ENCODE measurements at places on chromosomes 16 and 17.

- DNase-seq, result peak; percentile 48
Observed at GRCh38 chr17:69593351-69593715, 178.8 kb downstream of the MAP2K6 start.

GRCh38 chr16:54879681-54880080, 51.0 kb upstream of the IRX5 start:
- no peak for DNase-seq

- no peak for DNase-seq
Observed at GRCh38 chr17:79220201-79220712, 145.6 kb downstream of the ENGASE start.

GRCh38 chr17:21463204-21463661, 87.1 kb downstream of the KCNJ12 start:
- DNase-seq, result no peak

DNA sequence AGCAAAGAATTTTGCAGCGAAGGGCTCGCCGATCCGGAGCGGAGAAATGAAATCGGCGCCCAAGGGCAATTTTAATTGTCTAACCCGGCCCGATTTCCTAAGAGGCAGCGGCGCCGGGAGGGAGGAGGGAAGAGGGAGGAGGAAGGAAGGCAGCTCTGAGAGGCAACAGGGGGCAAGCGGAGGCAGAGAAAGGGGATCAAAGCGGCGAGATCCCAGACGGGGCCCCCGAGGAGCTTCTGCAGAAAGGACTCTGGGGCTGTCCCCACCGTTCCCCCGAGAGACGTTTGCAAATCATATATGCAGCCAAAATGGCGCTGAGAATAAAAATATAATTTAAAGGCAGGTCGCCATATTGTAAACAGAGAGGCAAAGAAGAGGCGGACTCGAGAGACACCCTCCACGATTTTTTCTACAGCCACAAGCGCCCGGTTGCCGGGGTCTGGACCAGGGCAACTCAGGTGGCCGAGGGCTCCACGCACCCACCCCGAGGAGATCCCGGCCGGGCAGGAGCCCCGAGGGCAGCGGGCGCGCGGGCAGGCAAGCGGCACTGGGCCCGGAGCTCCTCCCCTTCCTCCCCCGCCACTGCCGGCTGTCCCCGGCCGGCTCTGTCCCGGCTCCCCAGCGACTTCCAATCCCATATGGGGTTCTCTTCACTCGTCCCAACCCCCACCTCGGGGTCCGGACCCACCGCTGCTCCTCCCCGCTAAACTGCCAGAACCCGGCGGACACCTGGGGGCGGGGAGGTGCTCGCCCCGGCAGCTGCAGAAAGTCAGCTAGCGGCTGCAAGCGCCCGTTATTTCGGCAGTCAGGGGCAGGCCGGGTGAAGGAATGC, 1.9 kb downstream of the PHF12 start:
- DNase-seq, result peak; percentile 51

- no peak for DNase-seq
Observed at GRCh38 chr16:4664538-4665418, 28.6 kb upstream of the NUDT16L1 start.

- DNase-seq, result no peak
Observed at GRCh38 chr17:9517396-9517795, 58.2 kb downstream of the STX8 start.

DNA sequence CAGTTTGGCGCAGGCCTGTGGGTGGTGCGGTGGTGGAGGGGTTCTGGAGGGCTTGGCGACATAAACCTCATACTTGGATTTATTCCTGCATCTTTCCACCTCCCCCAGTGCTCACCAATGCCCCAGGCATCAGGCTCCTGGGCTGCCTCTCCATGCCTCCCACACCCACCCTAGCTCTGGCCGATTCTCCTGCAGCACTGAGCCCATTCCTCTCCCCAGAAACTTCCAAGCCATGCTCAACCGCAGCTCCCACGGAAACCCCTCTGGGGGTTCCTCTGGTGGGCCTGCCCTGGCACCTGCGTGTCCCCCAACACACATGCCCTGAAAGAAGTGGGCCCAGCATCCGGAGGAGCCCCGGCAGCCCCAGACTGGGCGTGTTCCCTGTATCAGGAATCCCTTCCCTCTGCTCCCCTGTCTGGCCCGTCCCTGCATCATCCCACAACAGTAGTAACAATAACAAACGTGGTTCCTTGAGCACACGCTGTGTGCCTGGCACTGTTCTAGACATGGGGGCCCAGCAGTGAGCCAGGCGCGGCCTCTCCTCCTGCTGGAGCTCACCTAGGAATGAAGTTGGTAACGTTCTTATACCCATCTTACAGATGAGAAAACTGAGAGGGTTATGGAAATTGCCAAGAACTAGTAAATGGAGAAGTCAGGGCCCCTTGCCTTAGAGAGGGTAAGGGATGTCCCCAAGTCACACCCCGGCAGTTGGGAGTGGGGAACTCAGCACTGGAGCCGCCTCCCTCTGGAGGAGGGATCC, 2.3 kb downstream of the PRSS21 start:
- DNase-seq, result no peak

DNA sequence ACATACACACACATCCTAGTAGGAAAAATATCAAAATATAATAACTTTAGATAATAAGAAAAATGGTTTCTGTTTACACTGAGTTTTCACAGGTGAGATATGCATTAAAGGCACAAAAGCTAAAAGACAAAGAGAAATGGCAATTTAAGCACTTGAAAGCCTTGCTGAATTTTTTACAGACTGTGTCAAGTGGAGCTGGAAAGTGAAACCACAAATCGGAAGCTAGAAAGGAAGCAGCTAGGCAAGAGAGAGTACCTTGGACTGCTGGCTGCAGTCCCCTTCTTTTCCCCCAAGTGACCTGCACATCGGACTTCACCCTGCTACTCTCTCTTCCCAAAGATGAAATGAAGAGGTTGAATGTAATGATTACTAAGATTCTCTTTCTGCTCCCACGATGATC, 135.1 kb downstream of the CDH13 start:
- DNase-seq, result peak; percentile 67

DNA sequence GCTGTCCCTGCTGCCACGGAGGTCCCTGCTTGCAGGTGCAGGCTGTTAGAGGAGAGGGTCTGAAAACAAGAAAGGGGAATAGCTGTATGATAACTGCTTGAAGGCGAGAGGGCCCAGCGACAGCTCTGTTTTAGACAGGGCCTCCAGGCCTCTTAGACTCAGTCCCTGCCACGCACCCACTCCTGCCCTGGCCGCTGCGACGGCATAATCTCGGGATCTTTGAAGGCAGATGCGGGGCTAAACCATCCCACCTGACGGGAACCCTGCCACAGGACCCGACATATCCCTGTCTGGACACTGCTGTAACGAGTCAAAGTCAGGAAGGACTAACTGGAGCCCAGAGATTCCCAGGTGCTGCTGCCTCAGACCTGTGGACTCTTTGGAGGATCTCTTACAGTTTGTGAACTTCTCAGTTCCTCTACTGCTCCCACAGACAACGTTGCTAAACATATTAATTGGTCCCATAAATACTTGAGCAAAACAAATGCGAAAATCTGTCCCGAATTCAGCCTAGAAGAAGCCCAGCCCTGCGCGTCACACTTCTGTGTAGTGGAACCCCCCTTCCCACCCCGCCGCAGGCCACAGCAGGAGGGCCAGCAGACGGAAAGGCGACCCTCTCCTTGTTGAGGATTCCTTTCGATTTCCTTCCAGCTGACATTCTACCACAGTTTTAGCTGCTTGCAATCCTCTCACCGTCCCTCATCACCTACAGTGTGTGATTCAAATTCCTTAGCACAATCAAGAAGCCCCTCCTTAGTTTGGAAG, 998 bp upstream of the TMEM11 start:
- DNase-seq, result peak; percentile 39

DNA sequence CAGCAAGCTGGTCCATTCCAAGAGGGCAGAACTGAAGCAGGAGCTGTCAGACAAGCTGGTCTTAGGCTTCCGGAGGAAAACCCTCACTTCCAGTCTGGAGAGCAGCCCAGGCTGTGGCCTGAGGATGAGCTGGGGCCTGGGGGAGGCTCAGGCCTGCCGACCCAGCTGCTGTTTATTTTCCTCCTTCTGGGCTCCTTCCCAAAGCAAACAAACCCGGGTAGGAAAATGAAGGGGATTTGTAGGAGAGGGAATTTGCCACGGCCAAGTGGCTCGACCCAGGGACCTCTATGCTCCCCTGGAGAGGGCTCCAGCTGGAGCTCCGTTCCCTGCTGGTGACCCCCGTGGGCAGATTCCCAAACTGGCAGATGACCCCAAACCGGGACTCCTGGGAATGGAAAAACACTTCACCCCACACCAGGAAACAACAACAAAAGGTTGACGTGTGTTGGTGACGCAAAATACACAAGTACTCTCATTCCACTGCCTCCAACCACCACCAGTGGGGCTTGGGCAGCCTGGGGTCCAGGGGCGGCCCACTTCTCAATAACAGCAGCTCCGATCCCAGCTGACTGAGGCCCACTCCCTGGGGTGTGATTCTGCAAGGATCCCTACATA, 8.8 kb downstream of the JUP start:
- DNase-seq, result peak; percentile 92

GRCh38 chr16:57637965-57638364, 9.5 kb downstream of the ADGRG1 start:
- no peak for DNase-seq

GRCh38 chr17:7491583-7491982, 7.4 kb downstream of the POLR2A start:
- DNase-seq, result no peak

- peak; percentile 98 for DNase-seq
Observed at GRCh38 chr16:75433732-75434413, 570 bp upstream of the CFDP1 start.

GRCh38 chr16:55728797-55729196, 73.0 kb downstream of the SLC6A2 start:
- DNase-seq, result no peak

GRCh38 chr16:29012913-29013553, 28.2 kb downstream of the LAT start:
- peak; percentile 15 for DNase-seq

DNA sequence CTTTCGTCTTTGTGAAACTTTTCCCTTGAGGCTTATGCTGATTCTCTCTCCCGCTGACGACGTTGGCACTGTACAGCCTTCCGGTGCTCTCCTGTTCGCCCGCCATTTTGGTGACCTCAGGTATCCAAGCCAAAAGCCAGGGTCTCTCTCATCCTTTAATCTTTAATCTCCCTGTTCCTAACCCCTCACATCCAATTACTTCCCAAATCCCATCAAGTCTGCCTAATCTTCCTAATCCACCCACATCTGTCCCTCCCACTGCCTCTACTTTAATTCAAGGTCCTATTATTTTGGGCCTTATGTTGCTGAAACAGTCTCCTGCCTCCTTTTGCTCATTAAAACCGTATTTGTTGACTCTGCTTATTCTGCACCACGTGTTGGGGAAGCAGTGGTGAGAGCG, 7.3 kb downstream of the WRAP53 start:
- no peak for DNase-seq

GRCh38 chr17:19707728-19708221, 8.6 kb downstream of the SLC47A2 start:
- DNase-seq, result no peak

GRCh38 chr16:84074721-84075120, 32.1 kb upstream of the SLC38A8 start:
- no peak for DNase-seq

DNA sequence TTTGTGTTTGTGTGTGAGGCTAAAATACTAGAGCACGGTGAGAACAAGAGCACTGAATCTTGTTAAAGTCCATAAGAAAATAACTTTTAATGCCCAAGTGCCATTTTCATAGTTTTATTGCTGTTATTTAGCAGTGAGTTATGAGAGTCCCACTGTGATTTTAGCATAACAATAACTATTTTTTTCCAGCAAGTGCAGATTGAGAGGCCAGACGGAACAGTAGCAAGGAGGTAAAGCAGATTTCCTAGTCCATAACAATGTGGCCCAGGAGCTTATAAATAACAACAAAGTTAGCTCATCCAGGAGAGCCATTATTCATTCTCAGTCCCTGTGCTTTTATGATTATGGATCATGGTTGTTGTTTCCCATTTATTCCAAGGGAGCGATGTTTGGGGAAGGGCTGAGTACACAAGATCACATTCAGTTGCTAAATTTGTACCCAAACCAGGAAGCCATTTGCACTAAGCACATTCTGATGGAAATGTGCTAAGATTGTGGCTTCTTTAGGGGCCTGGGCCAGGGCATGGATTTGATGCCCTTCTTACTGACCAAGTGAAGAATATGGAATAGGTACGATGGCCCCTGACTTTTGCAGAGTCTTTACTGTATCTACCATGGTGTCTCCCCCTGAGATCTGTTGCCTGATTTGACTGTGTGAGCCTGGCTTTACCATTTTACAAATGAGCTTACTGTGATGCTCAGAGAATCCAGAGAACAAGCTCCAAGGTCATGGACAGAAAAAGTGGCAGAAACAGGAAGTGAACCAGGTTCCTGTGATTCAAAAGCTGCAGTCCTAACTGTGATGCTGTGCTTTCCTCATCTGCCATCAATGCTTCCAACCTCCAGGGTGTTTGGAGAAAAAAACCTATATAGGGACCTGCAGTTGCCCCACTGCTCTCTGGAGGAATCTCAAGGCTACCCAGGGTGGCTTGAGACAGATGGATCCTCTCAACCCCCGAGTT, 204.7 kb upstream of the HSBP1 start:
- DNase-seq, result no peak

- DNase-seq, result no peak
Observed at GRCh38 chr16:49575346-49576172, 202.0 kb downstream of the C16orf78 start.

DNA sequence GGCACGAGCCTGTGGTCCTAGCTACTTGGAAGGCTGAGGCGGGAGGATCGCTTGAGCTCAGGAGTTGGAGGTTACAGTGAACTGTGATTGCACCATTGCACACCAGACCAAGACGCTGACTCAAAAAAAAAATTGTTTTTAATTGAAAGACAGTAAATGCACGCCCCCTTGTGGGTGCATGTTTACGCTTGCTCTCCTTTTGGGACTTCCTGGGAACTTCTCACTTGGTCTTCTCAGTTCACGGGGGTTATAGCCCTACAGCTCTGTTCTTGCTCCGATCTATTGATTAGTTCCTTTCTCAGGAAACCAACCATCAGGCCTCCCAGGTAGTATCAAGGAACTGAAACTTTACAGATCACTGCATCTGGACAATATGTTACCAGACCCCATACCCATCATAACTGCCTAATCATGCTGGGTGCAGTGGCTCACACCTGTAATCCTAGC, 14.2 kb upstream of the RIPOR1 start:
- DNase-seq, result peak; percentile 93

DNA sequence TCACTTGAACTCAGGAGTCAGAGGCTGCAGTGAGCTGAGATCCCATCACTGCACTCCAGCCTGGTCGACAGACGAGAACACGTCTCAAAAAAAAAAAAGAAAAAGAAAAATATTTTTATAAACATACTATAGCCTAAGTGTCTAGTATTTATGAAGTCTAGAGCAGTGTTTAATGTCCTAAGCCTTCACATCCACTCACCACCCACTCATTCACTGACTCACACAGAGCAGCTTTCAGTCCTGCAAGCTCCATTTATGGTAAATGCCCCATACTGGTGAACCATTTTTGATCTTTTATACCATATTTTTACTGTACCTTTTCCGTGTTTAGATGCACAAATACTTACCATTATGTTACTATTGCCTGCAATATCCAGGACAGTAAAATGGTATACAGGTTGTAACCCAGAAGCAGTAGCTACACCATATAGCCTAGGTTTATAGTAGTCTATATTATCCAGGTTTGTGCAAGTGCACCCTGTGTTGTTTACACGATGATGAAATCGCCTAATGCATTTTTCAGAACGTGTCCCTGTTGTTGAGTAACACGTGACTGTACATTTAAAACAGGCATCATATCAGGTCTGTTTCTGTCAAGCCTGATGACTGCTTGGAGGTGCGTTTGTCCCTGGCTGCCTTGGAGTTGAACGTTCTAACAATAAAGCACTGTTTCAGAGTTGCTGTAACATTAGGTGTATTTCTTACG, 10.1 kb downstream of the NUDT7 start:
- peak; percentile 74 for DNase-seq
